ENCODE measurements at places on chromosomes 6 and 20. TPM values are rescaled to one million over a fixed set of nuclear protein-coding genes. Genes with fewer than 3 reads are reported as not detected.

DNA sequence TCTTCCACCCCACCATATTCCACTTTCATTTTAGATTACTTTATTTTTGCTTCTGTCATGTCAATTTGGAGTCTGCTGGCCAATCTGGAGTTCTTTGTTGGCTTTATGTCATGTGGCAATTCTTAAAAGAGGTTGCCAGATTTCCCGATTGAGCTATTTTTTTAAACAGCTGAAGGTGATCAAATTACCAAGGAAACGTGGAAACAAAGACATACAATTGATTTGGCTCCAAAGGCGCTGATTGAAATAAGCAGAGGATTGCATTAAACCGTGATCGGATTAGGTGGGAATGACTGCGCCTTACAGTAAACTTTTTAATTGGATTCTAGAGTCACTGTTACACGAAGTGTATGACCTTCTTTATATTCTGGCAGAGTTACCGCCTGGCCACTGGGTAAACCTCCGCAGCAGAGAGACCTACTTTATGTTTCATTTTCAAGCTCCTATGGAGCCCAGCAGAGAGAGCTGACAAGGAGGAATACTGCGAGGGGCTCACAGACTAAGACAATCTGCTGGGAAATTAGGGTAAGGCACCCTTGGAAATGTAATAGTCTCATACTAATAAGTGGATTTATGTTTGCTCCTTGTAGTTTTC lies 37.9 kb downstream of the SIM1 start:
- DNase-seq = no peak

DNA sequence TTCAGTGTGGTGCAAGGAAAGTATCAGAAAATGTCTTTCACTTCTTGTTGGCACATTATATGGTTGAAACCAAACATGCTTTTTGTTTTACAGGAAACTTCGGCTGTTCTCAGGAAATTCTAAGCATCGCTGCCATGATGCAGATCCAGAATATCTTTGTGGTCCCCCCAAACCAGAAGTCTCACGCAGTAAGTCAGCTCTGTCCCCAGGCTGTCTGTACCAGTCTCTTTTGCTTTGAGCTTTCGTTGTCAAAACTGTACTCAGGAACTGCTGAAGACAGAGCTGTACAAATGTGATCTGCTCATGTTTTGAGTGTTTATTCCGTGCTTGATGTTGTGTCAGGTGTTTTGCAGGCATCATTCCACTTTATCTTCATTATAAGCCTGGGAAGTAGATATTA lies 59.6 kb downstream of the DHX35 start:
- DNase-seq = no peak

DNA sequence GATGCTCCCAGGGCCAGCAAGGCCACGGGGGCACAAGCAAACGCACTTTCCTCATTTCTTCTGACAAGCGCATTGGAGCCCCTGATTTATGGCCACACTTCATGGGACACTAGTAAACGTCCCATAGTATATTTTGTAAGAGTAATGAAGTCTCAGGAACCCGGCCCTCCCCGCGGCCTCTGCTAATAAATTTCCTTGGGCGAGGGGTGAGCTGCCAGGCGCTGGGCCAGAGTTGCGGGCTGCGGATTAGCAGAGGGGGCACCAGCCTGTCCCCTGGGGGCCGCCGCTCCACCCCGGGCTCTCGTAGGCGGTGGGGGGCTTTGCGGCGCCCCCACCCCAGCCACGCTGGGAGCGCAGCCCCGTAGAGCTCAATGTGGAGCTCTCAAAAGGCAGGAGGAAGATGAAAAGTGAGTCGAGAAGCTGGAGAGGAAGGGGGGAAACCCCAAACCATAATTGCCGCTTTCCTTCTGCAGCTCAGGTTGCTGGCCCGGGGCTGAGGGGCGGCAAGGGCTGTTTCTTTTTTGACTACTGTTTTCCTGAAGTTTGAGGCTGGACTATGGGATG lies 173.6 kb downstream of the CDC5L start:
- DNase-seq = no peak

DNA sequence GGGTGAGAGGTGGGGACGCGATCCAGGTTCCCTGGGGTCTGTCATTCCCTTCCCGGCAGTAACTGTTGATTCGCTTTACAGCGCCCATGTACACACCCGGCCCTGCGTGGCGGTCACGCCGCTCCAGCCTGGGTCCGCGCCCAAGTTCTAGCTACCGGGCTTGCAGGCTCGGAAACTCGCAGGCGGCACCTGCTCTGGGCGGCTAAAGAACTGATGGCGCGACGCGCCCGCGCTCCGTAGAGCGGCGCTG lies 1.4 kb upstream of the POU3F2 start:
- peak; percentile 23 for DNase-seq

GRCh38 chr6:10363911-10364310 lies 51.0 kb downstream of the TFAP2A start:
- no peak for DNase-seq

DNA sequence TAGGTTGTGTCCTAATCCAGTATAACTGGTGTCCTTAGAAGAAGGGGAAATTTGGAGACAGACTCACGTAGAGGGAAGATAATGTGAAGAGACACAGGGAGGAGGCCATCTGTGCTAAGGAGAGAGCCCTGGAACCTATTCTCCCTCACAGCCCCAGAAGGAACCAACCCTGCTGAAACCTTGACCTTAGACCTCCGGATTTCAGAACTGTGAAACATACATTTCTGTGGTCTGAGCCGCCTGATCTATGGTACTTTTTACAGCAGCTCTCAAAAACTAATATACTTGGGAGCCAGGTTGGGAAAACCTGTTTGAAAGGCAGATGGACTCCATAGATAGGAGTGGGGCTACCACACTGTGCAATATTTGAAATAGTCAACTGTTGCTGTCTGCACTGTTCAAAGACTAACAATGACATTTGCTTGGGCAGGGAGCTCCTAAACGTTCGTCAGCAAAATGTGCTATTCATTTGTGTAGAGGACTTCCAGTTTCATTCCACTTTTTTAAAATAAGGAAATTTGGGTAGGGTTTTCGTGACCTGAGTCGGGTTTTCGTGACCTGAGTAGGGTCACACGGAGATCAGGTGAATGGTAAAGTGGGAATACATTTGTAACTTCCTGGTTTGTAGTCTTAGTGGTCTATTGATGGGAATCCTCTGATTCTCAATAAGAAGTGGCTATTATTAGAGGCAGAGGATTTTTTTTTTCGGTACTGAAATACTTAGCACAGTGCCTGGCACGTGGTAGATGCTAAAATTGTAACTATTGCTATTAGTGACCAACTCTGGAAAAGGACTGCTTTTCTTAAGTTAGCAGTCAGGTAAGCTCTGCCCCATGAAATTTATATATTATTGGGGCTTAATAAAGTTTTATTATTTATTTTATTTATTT lies 11.4 kb downstream of the TAGAP start:
- DNase-seq = no peak

- peak; percentile 59 for DNase-seq
Observed at GRCh38 chr6:36364669-36365479, 22.6 kb downstream of the ETV7 start.

- DNase-seq = no peak
Observed at GRCh38 chr20:34762031-34762555, 57.9 kb downstream of the TP53INP2 start.

- DNase-seq = peak; percentile 69
Observed at GRCh38 chr6:116444092-116444491, 17.1 kb upstream of the CALHM6 start.

DNA sequence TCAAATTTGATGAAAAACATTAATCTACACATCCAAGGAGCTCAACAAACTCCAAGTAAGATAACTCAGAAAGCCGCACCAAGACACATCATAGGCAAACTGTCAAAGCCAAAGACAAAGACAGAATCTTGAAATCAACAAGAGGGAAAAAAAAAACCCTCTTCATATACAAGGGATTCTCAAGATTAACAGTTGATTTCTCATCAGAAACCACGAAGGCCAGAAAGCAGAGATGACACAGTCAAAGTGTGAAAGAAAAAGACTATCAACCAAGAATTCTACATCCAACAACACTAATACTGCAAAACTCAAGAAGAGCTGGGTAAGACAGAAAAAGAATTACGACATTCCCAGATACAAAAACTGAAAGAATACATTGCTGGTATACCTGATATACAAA lies 73.8 kb downstream of the CDK19 start:
- DNase-seq = no peak

GRCh38 chr6:110530671-110531070 lies 54.3 kb upstream of the SLC22A16 start:
- no peak for DNase-seq

DNA sequence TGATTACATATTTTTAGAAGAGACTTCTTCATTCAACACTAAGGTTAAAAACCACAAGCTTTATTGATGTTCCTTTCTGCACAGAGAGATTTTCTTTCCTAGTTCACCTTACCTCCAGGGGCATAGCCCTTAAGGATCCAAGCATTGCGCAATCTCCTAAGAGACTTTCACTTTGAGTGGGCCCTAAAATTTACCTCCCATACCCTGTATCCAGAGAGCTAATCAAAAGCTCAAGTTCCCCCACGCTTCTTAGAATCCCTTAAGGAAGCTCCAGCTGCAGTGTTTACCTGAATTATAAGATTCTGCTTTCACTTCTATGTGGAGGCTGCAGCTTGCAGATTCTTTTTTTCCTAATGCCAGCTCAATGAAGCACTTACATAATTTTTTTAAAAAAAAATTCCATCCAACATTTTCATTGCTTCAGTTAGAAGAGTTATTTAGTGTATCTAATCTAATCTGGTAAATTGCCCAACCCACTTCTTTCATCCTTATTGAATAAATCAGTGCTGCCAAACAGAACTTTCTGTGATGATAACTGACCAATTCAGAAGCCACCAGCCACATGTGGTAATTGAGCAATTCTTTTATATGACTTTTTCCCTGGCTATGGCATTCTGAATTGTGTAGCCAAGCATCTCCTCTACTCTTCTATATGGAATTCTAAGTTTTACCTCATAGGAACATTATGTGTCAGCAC lies 24.6 kb upstream of the SPTLC3 start:
- DNase-seq = peak; percentile 80

DNA sequence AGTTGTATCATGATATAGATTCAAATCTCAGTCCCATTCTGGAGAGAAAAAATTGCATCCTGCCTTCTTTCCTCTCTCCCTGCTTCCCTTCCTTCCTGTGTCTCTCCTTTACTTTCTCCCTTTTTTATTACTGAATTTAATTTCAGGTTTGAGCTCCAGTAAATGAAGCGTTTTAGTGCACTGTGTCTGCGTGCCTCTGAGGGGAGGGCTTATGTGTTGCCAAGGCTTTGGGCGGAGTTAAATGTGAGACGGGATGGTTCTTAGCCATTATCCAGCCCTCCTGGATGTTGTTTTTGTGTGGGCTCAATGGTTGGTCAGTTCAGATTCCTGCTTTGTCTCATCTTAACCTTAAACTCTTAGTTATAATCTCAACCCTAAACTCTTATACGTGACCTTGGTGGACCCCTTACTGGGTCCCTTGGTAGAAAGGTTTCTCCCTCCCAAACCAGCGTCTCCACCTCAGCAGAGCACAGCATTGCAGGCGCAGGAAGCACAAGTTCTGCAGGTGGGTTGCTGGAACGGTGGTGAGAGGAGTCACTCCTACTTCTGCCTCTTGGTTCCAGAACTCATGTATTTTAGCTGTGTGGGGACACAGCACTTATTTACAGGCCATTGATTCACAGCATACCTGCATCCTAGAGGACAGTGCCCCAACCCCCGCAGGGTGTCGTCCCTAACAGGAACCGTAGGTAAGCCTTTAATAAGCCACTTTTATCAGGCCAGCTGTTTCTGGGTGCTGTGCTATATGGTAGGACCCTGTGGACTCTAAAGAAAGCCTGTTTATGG lies 68.5 kb downstream of the DNAH8 start:
- no peak for DNase-seq

GRCh38 chr6:135814043-135814442 lies 37.5 kb upstream of the PDE7B start:
- no peak for DNase-seq

GRCh38 chr6:44011350-44011920 lies 115.8 kb downstream of the MRPL14 start:
- DNase-seq = peak; percentile 48

GPLD1 gene
- 0.27 TPM for total RNA-seq

CST1 gene
- not detected for total RNA-seq

CSNK2A1 gene
- 147 TPM for total RNA-seq

VWA7 gene
- total RNA-seq = 0.36 TPM

FRS3 gene
- 2.7 TPM for total RNA-seq

SLC12A5 gene
- not detected for total RNA-seq

DSP gene
- 4.3 TPM for total RNA-seq
